ENCODE measurements at places on chromosomes 5 and 9. TPM values are rescaled to one million over a fixed set of nuclear protein-coding genes. Genes with fewer than 3 reads are reported as not detected.

KIF4B gene
- 0.09 TPM for total RNA-seq

CD180 gene
- total RNA-seq = not detected

LECT2 gene
- not detected for total RNA-seq

PCDHGA9 gene
- 4.5 TPM for total RNA-seq

CACNA1B gene
- under 0.01 TPM for total RNA-seq

F2R gene
- total RNA-seq = 15.4 TPM

PRKAA1 gene
- total RNA-seq = 135 TPM

N4BP3 gene
- under 0.01 TPM for total RNA-seq

ZFP2 gene
- total RNA-seq = 0.55 TPM

S1PR3 gene
- 11.9 TPM for total RNA-seq

FGD3 gene
- total RNA-seq = not detected

TLE1 gene
- 30.6 TPM for total RNA-seq

C5orf46 gene
- total RNA-seq = 16.0 TPM

SNCAIP gene
- 13.1 TPM for total RNA-seq

PHYHD1 gene
- 2.1 TPM for total RNA-seq

CXCL14 gene
- total RNA-seq = 0.97 TPM

GCNT1 gene
- 27.3 TPM for total RNA-seq

FST gene
- 12.9 TPM for total RNA-seq

SLCO4C1 gene
- total RNA-seq = not detected

SLC12A7 gene
- 28.1 TPM for total RNA-seq

CCDC152 gene
- 0.30 TPM for total RNA-seq

TRPM6 gene
- total RNA-seq = not detected

OR1Q1 gene
- total RNA-seq = not detected

ANKRD20A1 gene
- total RNA-seq = not detected

FCN2 gene
- not detected for total RNA-seq

PCDHGA4 gene
- 5.8 TPM for total RNA-seq

OMD gene
- total RNA-seq = not detected

AQP3 gene
- 0.59 TPM for total RNA-seq

TAF1L gene
- not detected for total RNA-seq

SLC4A9 gene
- not detected for total RNA-seq

PCBD2 gene
- total RNA-seq = 5.6 TPM

TAS2R1 gene
- not detected for total RNA-seq

PCSK5 gene
- total RNA-seq = 10.7 TPM

INSYN2B gene
- total RNA-seq = 8.3 TPM

FBP2 gene
- total RNA-seq = not detected

ABITRAM gene
- 7.8 TPM for total RNA-seq

TEK gene
- total RNA-seq = 89.3 TPM

AGXT2 gene
- total RNA-seq = not detected

UBE2D2 gene
- 52.9 TPM for total RNA-seq
